ENCODE measurements at places on chromosomes 12 and 14.

- no peak for DNase-seq
Observed at GRCh38 chr14:103057372-103058163, at the start of gene CDC42BPB. Gene CDC42BPB (minus strand): TSS chr14:103057549. CDS start chr14:103057173, 376 bp downstream.

DNA sequence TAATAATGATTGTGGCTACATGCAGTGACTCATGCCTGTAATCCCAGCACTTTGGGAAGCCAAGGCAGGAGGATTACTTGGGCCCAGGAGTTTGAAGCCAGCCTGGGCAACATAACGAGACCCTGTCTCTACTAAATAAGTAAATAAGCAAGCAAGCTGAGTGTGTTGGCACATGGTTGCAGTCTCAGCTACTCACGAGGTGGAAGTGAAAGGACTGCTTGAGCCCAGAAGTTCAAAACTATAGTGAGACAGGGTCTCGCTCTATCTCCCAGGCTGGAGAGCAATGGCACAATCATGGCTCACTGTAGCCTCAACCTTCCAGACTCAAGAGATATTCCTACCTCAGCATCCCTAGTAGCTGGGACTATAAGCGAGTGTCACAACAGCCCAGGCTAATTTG is 64.7 kb downstream of the RPS6KA5 start:
- DNase-seq: no peak

DNA sequence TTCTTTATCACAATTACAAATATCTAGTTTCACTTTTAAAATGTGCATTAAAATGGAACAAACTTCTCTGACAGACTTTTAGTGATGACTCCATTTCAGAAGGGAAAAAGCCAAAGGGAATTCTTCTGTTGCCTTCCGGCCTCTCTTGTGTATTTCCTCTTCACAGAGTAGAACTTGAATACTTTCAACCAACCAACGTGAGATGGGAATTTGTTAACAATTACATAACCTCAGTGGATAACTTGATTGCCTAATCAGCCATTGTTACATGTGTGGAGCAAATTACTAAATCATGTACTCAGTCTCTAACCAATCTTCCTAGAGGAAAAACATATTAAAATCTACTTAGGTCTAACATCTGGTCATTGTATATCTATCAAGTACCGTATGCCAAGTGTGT is 291.1 kb downstream of the SYT1 start:
- DNase-seq: no peak

- no peak for DNase-seq
Observed at GRCh38 chr12:4566474-4566873, 4.5 kb downstream of the DYRK4 start.

GRCh38 chr14:49497725-49498348 is 88.3 kb downstream of the RPS29 start:
- DNase-seq: peak; percentile 0

GRCh38 chr12:121925358-121925695 is 6.9 kb downstream of the CFAP251 start:
- no peak for DNase-seq

DNA sequence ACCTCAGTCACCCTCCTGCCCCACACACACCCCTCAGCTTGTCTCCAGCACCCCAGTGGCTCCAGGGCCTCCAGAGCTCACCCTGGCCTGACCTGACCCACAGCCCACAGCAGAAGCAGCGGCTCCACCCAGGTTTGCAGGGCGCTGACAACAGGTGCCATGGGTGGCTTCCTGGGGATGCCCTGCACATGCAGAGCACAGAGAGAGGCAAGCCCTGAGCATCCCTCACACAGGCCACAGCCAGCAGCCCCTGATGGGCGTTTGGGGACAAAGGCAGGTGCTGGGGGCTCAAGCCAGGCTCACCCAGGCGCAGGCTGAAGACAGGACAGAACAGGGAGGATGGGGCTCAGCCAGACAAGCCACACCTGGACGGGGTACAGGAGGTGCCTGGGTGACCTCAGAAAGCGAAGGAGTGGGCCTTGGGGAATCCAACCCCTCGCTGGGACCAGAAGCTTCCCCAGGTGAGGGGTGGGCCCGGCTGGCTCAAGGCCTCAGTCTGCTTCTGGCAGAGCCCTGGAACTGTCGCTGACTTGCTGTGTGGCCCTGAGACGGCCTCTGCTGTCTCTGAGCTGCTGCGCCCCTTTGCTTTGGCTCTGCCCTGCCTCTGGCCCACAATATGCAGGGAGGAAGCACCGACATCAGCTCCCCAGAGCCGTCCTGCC is 10.6 kb downstream of the ARL6IP4 start:
- no peak for DNase-seq

GRCh38 chr12:50661300-50662115 is 102.4 kb upstream of the ATF1 start:
- no peak for DNase-seq

GRCh38 chr12:110896559-110896958 is 23.8 kb downstream of the MYL2 start:
- no peak for DNase-seq

DNA sequence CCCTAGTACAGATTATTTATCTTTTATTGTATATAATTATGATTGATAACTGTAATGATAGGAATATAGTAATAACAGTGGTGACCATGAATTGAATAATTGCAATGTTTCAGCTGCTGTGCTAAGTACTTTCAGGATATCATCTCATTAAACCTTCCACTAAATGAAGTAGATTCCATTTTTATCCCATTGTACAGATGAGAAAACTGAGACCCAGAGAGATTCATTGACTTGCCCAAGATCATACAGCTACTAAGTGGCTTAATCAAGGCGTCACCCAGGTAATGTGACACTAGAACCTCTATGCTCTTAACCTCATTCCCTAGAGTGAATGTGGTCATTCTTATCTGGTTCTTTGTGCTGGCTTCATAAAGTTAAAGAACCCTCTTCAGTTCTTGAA is 124.6 kb downstream of the KTN1 start:
- no peak for DNase-seq

- DNase-seq: no peak
Observed at GRCh38 chr14:72945356-72946027, 19.2 kb downstream of the DCAF4 start.

DNA sequence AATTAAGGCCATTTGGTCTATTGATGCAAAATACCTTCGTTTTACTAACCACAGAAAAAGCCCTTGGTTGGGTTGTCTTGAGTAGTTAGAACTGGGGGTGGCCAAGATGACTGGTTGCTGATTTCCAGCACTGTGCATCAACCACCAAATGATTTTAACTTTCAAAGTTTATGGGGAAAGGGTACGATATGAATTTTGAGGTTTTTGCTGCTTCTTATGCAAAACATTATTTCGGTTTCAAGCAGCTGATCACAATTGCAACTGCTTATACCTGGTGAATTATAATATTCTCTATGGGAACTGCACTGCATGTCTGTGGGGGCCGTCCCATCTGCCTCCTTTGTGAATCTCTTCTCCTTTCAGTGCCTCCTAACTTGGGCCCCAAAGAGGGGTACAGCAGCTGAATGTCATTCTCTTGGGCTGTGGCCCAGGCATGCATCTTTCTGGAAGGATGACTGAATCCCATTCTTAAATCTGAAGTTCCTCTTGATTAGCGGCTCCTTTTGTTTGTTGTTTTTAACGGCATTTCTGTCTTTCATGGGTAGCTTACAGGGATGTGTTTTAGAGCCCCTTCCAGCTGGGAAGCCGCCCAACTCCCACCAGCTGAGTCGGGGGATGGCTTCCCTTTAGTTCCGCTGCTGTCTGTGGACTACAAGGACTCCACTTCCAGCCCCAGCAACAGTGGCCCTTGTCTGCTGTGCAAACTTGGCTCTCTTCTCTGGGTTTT is 479.8 kb downstream of the ZFP36L1 start:
- no peak for DNase-seq

GRCh38 chr14:68589447-68590200 is 203.2 kb downstream of the ZFP36L1 start:
- no peak for DNase-seq

- DNase-seq: no peak
Observed at GRCh38 chr12:10366875-10367274, 23.0 kb downstream of the KLRK1 start.

- no peak for DNase-seq
Observed at GRCh38 chr12:14948672-14949071, 10.3 kb upstream of the ERP27 start.

DNA sequence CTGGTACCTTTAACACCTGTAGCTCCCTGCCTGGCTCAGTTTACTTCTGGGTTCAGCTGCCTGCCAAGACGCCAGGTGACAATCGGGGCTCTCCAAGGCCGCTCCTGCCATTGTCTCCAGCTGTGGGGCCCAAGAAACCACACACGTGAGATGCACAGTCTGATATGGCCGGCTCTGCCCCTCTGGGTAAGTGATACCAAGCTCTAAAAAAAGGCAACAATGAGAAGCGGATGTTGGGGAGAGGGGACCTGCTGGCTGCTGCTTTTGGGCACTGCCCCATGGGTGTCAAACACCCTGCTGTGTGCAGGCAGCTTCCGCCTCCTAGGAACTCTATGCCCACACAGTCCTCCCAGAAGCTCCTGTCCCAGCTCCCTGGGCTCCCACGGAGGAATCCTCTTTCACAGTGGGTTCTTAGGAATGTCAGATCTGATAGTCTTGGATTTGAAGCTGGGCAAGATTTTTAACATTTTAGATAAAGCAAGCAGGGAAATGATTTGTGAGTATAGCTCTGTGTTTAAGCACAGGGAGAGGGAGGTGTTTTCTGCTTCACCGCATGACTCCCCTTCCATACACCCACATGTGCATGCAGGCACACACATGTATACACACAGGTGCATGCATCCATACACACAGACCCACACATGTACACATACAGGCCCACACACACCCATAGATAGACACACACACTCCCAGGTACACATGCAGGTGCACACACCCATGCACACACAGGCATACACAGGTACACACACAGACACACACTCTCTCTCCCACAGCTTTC is 1135.8 kb downstream of the BCL11B start:
- no peak for DNase-seq

DNA sequence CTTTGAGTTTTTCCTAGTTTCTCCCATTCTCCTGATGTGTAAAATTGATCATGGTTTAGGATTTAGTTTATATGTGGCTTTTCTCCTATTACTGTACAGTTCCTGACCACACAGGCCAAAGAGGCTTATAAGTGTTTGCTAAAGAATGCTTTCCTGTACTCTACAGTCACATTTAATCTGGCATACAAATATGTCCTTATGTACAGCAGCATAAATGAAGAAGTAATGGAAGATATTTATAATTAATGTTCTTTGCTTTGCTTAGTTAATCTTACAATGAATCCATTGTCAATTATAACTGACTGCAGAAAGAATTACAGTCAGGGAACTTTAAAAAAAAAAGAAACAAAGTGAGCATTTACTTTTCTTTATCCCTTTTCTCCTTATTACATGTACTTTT is 293.9 kb downstream of the KCNC2 start:
- DNase-seq: no peak

DNA sequence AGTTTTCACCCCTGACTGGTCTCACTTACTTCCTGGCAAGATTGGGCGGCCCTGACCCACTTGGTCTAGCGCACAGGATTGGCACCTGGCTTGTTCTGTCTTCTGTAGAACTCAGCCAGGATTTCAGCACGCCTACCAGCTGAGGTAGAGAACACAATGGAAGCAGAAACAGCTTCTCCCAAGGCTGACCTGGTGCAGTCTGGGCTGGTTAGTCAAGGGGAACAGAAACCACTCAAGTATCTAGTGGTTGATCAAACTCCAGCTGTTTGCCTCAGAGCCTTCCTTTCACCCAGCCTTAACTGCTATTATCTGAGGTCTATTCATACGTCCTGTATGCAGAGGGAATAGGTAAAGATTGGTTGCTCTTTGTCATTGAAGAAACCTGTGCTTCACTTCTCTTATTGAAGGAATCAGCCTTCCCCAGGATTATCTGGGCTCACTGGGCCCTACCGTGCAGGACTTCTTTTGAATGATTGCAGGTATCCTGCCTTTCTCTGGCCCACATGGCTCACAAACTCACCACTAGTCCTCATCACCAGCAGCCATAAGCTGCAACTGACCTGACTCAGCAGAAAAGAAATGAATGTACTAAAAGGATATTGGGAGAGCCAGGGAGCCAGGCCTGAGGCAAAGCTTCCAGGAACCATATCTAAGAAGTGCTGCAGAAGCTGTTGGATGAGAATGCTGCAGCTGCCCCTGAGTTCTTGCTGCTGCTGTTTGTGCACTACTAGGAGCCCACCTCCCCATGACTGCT is 2.5 kb upstream of the PLEKHD1 start:
- DNase-seq: no peak

DNA sequence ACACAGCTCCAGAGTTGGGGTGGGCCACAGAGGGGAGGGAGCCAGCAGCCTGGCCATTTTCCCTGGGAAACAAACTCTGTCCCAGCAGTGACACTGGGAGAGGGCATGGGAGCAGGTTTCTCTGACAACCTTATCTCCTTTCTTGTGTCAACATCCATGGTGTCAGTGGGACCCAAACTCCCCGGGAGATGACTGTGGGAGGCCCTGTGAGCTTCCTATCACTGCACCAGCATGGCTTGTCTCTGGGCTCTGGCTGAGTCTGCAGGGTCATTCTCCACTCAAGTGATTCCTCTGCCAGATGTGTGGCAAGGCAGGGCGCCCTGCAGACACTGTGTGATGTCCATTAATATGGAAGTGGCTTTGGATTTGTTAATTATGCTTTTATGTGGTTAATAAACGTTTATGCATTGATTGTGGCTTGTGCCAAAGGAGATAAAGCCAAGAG is 10.1 kb downstream of the LRTM2 start:
- DNase-seq: no peak

- DNase-seq: no peak
Observed at GRCh38 chr14:85334316-85334715, 195.6 kb upstream of the FLRT2 start.

GRCh38 chr14:50675597-50675996 is 7.5 kb upstream of the SAV1 start:
- DNase-seq: no peak

DNA sequence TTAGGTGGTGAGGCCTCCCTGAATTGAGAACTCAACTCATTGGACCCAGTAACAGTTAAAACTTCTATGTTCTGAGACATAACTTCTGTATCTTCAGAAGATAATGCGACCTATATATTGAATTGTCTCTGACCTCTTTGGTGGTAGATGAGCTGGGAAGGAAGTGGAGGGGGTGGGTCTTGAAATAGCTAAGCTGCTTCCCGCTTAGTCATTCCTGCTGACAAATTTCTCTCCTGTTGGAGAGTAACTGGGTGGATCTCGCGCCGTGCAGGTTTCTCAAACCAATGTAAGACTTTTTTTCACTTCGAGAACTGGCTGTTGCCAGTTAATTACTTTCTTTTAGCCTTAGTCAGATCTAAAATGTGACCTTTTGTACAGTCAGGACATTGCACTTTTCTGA is 100.8 kb downstream of the PPHLN1 start:
- no peak for DNase-seq

GRCh38 chr14:105088812-105089745 is 23.8 kb upstream of the GPR132 start:
- DNase-seq: no peak
